ENCODE measurements at places on chromosomes 2 and 18.

GRCh38 chr2:160375802-160376469, 117.7 kb downstream of the RBMS1 start:
- DNase-seq, result no peak

DNA sequence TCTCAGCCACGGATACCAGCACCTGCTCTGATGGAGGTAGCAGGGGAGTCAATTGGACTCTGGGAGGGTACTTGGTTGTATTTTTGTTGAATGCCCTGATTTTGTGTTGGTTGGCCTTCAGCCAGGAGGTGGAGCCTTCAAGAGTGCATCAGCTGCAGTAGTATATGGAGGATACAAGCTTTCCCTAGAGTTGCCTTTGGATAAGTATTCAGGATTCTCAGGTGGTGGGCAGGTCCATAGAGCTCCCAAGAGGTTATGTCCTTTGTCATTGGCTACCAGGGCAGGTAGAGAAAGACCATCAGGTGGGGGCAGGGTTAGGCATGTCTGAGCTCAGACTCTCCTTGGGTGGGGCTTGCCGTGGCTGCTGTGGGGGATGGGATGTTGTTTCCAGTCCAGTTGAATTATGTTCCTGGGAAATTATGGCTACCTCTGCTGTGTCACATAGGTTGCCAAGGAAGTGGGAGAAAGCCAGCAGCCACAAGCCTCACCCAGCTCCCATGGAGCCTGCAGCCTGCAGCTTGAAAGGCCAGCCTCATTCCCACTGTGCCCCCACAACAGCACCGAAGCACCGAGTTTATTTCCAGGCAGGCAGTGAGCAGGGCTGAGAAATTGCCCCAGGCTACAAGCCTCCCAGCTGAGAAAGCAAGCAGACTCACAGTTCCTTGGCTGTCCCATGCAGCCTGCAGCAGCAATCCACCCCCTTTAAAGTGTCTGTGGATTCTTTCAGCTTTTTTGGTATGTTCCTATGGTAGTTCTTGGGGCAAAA, 38.6 kb upstream of the CHST9 start:
- no peak for DNase-seq

DNA sequence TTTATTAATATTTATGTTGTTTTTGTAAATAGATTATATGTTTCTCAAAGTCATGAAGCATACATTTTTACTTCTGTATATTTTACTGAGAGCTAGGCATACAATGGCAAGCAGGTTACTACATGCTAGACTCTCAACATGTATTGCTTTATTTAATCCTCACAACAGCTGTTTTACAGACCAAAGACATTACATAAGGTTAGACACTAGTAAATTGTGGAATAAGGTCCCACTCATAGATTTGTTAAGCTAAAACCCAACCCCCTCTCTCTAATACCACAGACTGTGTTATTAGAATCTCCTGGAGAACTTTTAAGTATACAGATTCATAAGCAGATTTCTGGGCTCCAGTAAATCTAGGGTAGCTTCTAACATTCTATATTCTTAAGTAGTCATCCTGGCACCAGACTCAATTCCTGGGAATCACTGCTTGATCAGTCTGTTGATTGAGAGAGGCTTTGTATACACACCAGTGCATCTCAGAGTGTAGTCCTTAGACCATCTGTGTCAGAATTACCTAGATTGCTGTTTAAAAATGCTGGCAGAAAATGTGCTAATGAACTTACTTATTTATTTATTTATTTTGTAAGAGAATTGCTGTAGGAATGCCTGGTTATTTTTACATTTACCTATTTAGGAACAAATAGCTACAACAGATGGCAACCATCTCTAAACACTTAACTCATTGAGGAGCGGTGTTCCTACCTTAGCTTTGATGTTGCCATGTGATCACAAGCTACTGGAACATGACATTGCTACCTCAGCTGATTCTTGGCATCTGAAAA, 153.5 kb upstream of the CAVIN2 start:
- DNase-seq, result no peak

DNA sequence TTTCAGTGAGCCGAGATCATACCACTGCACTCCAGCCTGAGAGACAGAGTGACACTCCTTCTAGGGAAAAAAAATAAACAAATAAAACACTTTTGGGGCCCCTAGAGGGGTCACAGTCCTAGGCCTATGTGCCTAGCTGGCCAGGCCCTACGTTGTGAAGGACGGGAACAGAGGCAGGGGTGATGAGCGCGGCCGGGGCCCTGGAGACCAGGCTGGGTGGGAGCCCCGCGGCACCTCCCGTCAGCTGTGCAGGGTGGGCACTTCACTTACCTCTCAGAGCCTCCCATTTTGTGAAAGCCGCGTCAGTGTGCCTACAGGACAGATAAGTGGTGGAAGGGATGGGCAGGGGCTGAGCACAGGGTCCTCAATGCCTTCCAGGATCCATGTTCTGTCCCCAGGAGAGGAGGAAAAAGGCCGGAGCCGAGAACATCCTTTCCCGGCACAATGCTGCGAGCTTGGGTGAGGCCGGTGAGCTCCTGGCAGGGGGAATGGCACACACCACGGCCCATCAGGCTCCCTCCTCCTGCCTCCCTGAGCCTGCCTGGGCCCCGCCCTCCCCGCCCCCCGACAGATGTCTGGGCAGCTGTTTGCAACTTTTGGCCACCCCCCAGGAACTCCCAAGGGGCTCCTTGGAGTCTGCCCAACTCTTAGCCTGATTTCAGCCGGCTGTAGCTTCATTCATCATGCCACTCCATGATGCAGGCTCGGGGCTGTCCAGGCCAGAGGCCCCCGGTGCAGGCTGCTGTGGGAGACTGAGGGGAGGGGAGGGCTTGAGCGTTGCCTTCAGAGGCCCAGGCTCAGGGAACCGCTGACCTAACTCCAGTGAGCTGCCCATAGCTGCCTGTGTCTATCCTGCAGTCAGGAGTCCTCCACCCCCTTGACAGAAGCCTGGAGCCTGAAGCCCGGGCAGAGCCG, 196.5 kb downstream of the TFCP2L1 start:
- DNase-seq, result no peak

GRCh38 chr2:3754280-3754679, 50.9 kb downstream of the DCDC2C start:
- DNase-seq, result no peak

GRCh38 chr18:22523481-22523880, 105.8 kb upstream of the CTAGE1 start:
- no peak for DNase-seq

DNA sequence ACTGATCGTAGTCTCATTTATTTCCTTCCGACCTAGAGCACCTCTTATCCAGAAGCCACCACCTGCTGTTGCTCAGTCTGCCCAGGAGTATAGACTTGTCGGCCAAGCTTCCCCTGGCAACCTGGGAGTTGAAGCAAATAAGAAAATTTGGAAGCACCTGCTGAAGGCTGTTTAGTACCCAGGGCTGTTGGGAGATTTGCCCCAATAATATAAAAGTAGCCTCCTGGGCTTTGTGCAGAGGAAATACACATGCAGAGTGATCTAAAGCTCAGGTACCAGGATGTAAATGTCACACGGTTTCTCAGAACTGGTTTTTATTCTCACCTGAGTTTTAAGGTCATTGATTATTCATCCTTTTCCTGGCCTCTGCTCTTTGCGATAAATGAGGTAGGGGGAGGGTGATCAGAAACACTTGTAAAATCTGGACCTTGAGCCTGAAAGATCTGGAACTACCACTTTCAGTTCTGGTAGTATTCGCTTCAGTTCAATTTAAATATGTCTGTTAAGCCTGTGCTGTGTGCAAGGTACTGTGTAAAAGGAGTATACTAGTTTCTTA, 789 bp upstream of the COX7A2L start:
- no peak for DNase-seq

- no peak for DNase-seq
These were observed 231.3 kb downstream of the ZRANB3 start for GRCh38 chr2:135299658-135300244.

DNA sequence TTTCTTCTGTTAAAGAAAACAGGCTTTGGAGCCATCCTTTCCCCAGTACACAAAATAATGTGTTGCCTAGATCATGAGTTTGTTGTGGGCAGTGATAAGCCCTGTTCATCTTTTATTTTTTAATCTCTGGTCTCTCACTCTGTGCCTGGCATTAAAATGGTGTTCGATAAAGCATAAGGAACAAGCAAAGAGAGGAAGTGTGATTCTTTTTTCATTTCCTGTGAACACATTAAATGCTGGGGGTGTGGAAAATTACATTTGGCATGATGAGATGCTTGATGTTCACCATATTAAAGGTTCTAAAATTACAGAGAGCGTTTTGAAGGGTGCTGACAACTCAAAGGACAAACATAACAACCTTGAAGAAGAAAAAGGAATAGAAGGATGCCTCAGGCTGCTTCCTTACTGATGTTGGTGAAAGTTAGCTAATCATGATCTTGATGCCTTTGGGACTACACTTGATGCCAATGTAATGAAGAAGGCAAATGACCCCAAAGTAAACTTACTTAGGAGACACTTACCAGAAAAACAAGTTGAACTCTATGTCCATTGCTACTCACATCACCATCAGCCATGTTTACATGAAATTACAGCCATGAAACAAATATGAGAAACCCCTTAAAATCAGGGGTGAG, 33.0 kb downstream of the TMEFF2 start:
- DNase-seq, result no peak

DNA sequence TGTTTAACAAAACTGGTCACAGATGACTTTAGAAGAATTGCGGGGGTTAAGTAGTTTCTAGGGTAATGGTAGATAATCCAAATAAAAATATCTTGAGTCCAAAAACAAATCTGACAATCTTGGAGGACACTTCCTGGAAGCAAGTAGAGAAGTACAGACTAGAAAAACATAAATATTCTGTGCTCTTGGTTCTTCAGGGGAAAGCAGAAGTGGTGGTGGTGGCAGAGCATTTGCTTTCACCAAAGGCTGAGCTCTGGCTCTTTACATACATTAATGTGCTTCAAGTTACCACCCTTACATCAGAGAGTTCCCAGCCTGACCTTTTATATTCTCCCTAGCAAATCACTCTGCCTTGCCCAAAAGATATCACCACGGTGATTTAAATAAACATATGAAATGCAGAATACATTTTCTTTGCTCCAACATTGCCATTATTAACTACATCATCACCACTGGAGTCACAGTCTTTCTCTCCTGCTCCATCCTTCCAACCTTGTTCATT, 15.3 kb downstream of the PDE11A start:
- no peak for DNase-seq

DNA sequence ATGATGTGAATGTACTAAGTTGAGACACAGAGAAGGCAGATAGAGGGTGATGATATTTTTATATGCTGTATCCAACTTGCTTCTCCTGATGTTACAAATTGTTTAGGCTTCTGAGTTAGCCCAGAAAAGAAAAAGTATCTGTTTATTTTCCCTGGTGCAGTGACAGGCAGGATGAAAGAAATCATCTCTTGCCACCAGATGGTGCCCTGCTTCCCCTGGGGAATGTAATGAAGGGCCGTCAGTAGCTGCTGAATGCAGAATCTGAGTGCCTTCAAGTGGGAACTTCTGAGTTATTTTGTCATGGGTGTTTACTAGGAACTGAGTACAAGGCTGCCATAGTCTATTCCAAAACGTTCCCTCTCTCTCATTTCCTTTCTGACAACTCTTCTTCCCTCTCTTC, 525.6 kb downstream of the MBD2 start:
- DNase-seq, result peak; percentile 51

DNA sequence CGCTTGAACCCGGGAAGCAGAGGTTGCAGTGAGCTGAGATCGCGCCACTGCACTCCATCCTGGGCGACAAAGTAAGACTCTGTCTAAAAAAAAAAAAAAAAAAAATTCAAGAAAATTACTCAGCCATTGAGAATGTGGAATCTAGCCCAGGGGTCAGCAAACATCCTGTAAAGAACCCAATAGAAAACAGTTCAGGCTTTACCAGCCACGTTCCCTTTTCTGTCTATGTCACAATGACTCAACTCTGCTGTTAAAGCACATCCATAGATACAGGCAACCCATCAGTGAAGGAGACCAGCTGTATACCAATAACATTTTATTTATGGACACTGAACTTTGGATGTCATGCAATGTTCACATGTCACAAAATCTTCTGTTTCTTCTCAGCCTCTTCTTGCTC, 435.6 kb upstream of the GYPC start:
- DNase-seq, result no peak

DNA sequence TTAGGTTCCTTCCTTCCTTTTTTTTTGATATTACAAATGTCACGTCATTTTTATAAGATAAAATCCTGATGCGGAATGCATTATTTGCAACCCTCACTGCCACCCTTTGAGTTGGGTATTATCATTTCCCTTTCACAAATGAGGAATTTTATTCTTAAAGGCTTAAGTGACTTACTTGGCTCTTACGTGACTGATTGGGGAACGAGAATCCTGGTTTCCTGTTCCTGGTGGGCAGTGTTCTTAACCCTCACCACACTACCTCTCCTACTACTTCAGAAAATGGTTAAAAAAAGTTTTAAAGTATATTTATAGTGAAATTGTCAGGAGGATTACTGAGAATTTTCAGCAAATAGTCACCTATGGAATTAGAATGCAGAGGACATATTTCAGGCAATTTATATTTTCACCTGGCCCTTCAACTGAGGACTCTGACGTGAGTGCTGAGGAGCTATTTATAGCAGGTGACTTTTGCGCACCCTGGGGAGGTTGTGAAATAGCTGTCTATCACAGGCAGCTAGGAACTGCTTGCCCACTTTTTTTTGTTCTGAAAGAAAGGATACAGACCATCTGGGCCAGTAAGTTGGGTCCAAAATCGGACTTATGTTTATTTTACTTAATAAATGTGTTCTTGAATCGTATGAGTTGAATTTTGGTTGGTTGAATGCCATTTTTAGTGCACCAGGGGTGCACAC, 18.7 kb upstream of the RASGRP3 start:
- no peak for DNase-seq

- DNase-seq, result no peak
These were observed 384.3 kb upstream of the CNTNAP5 start for GRCh38 chr2:123640685-123641335.

DNA sequence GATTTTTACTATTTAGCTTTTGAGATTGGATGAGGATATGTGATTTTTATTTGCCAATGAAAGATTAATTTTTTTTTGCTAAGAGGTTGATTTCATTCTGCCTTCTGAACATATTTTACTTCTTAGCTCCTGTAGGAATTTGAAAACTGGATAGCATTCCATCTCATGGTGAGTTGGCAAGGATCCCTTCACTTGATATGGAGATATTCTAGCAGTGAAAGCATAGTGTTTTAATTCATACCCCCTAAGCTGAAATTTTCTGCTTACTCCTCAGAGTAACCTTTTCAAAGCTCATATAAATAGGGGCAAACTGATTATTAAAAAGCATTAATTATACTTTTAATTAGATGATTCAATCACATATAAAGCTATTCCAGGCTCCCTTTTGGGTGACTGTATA, 61.0 kb upstream of the KCNJ3 start:
- DNase-seq, result no peak

DNA sequence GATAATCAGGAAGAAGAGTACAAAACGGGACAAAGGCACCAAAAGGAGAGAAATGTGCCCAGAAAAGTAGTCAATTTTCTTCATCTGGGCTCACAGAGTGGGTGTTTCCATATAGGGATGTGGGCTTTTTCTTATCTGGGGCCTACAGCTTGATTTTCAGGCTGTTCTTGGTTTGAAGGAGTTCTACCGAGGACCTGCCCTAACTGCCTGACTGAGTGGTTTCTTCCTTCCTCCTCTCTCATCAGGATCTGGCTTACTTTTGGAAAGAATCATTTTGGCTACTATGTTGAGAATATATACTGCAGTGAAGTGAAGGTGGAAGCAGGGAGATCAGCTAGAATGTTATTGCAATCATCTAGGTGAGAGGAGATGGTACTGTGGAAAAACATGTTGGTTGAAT, 316.7 kb downstream of the LRP1B start:
- no peak for DNase-seq
